ENCODE measurements at places on chromosomes 6 and 20.

DNA sequence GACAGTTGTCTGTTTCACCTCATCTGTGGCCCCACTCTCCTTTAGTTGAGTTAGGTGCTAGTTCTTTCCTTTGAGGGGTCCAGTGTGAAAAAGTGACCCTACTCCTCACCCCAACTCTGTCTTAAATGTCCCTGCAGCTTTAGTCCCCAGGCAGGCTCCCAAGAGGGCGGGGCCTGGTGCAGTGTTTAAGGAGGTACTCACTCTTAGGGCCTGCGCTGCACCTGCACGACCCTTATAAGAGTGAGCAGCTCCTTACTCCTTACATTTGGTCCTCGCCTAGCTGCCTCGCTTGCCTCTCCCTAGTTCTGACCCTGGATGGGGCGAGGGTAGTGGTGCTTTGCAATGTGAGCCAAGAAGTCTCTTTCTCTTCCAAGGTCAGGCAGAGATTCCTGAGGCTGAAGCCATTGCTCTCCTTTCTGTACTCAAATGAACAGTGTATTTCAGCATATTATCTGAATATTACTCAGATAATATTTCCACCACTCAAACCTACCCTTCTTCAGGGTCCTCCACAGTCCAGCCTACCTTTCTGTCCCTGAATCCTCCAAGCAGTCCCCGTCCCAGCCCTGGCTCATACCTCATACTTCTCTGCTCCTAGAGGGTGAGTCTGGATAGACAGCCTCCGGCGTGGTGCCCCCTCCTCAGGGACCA lies 11.9 kb upstream of the VEGFA start:
- no peak for DNase-seq

DNA sequence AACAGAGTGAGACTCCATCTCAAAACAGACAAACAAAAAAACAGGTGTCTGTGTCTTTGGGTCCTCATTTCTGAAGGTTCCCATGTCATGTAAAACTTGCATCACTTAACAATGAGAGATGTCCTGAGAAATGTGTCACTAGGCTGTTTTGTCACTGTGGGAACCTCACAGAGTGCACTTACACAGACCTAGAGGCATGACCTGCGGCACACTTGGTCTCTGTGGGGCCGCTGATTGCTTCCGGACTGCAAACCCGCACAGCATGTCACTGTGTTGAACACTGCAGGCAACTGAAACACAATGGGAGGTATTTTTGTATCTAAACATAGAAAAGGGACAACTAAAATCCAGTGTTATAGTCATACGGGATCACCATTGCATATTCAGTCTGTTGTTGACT lies 42.3 kb upstream of the TMEM181 start:
- no peak for DNase-seq

GRCh38 chr6:129112591-129112990 lies 229.7 kb downstream of the LAMA2 start:
- no peak for DNase-seq

DNA sequence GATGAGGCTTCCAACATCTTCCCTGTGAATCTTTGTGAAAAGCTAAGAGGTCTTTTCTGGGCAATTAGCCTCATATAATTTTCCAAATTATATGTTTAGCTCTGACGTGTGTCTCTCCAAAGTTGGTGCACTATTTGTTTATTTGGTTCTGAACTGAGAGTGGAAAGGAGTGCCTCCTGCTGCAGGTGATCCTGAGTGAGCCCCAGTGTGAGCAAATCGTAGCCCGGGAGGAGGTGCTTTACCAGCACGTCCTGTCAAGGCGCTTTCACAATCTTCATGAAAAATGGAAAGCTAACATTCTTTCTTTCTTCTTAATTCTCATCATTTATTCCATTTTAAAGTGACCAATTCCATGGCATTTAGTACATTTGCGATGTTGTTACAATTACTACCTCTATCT lies 231.9 kb downstream of the BMP2 start:
- DNase-seq, result no peak

DNA sequence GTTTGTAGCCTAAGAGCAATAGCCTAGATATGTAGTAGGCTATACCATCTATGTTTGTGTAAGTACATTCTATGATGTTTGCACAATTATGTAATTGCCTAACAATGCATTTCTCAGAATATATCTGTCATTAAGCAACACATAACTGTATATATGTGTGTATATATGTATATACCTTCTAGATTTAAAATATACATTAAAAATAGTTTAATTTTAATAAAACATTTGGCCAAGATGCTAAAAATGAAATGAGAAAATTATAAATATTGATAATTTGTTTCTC lies 20.6 kb downstream of the SESN1 start:
- DNase-seq, result no peak

- DNase-seq, result no peak
Measured at GRCh38 chr20:38395165-38395564, 40.0 kb downstream of the SNHG17 start.

DNA sequence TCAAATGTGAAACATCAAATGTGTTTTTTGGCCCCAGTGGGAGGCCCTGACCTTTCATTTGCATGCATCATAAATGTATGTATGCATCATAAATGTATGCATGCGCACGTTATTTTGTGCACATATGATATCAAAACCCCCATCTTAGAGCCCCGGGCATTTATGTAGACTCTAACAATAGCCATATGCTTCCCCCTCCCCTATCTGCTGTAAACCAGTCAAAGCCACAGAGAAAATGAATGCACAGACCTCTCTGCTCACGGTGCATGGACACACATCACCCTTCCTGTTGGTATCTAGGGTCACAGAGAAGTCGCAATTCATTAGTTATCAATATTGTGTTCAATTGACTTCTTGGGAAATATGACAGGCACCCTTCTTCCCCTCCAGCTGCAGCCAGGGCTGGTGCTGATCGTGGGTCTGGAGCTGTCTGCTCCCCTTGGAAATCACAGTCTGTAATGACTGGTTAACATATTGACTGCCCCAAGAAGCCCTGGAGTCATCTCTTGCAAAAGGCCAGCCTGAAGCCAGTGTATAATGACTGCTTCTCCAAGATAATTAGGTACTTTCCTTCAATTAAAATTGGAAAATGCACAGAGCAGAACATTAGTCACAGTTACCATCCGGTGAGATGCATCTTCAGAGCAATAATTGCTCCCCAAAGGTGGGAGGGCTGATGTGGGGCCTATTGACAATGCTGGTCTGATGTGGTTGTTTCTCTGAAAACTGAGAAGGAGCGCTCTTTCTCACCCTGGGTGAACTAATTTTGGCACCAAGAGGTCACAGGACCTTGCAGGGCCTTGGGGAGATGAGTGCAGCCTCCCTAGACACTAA lies 532.2 kb downstream of the CDH26 start:
- DNase-seq, result no peak

- DNase-seq, result no peak
Measured at GRCh38 chr6:119301429-119301828, 48.1 kb downstream of the MAN1A1 start.
